ENCODE measurements at places on chromosomes 2 and 18.

- no peak for DNase-seq
These were observed 175.6 kb downstream of the FMNL2 start for GRCh38 chr2:152510621-152511020.

- DNase-seq, result no peak
These were observed 38.1 kb downstream of the TMEM37 start for GRCh38 chr2:119469661-119470297.

DNA sequence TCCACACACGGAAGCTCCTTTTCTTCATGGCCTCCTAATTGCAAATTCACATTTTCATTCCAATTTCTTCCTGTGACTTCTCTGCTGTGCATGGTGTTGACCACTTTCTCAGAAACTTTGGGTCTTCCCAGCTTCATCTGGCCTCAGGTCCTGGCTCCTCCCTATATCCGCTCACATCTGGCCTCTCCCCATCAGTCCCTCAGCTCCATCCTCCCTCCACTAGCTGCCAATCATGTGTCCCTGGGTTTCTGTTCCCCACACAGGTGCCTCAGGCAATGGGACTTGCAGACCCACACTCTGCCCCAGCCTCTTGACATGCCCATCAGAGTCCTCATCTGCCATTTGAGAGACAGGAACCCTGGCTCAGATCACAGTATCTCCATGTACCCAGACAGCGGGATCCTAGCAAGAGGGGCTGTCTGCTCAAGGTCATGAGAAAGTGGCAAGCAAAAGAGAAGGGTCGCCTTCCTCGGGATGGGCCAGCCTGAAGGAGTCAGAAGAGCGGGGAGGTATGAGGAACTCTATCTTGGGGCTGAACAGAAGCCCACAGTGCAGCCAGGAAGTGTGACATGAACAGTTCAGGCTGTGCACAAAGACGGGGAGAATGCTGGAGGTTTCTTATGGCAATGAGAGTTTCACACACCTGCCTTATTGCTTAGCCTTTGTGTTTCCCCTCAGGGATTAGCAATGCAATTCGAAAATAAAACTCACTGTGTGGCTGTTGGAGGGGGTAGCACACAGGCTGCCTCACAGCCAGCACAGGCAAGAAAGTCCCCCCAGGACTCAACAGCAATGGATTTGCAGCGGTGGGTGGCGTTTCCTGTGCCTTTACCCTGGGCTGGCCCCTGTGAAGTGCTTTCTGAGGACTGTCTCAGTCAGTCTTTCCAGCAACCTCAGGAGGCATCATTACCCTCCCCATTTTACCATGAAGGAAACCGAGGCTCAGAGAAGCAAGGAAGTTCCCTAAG is 69.5 kb downstream of the COPS8 start:
- no peak for DNase-seq

DNA sequence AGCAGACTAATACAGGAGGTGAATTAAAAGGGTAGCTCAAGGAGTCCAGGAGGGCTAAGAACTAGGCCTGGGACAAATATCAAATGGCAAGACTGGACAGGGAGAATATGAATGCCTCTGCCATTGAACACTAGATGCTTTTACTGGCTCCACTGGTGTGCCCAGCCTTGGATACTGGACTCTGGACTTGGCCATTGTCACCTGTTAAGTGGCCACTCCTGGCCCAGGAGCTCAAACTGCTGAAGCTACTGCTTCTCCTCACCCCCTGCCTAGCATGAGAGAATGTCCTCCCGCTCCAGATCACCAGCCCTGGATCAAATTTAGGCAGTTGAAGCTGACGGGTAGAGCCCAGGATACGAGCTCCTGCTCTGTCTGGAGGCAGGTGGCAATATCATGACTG is 170.8 kb downstream of the DDX1 start:
- no peak for DNase-seq

GRCh38 chr2:132975193-132976105 is 305.4 kb upstream of the LYPD1 start:
- DNase-seq, result no peak

DNA sequence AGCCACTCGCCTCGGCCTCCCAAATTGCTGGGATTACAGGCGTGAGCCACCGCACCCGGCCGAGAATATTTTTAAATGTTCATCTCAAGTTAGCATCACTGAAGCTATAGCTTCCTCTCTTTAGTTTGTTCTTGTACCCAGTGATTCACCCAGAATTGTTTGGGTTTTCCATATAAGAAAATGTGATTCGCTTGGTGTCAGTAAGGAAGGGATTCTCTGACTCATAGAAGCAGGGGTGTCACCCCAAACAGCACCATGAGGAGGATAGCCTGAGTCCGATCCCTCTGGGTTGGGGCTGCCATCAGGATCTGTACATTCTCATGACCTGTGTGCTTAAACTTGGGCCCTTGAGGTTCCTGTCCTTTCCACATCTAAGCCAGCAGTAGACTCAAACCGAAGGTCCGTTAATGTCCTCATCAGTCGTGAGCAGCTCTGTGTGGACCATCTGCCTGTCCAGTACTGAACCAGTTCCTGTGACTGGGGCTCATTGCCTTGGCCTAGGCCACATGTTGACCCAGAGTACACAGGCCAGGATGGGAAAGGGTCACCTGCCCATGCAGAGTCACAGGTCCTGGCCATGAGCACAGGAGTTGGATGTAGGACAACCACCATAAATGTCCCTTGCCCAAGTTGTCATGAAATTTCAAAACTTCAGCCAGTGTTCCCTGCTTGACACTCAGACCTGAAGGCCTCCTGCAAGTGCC is 311.9 kb downstream of the GBX2 start:
- no peak for DNase-seq

- DNase-seq, result no peak
These were observed 253.8 kb downstream of the TNS1 start for GRCh38 chr2:217749008-217749407.

- DNase-seq, result peak; percentile 53
These were observed at the start of gene OSR1 for GRCh38 chr2:19358242-19359020. Gene OSR1, minus strand, starts transcription at chr2:19358623. Its CDS starts 4,818 bp downstream, at chr2:19353805.

DNA sequence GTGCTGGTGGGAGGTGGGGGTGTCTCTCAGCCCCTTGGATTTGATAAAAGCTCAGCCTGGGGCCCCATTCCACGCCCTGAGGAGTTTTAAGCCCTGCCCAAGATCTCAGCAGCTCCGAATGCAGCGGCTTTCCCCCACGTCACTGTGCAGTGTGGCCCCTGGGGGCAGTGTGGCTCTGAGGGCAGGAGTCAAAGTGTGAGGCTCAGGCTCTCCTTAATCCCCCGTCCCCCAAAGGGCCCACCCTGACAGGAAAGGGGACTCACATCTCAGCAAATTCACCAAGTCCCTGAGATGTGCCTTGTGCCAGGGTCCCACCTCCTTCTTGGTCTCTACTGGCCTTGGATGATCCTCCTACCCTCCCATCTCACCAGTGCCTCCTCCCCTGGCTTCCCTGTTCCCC is 25.2 kb downstream of the NPPC start:
- no peak for DNase-seq

DNA sequence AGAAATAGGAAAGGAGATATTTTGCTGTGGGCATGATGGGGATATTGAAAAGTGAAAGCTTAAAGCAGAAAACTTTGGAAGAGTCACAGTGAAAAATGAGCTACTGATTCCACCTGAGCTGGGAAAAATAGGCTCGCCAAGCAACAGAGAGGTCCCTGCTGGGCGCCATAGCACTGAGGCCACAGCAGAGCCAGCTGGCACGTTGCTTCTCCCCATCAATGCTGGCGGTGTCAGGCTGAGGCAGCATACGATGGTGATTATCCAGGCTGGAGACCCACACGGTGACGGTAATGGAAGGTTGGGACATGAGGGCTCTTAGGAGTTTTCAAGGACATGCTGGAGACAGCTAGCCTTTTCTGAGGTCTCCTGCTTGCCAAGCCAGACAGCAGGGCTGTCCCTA is 25.8 kb upstream of the DTNB start:
- DNase-seq, result no peak

DNA sequence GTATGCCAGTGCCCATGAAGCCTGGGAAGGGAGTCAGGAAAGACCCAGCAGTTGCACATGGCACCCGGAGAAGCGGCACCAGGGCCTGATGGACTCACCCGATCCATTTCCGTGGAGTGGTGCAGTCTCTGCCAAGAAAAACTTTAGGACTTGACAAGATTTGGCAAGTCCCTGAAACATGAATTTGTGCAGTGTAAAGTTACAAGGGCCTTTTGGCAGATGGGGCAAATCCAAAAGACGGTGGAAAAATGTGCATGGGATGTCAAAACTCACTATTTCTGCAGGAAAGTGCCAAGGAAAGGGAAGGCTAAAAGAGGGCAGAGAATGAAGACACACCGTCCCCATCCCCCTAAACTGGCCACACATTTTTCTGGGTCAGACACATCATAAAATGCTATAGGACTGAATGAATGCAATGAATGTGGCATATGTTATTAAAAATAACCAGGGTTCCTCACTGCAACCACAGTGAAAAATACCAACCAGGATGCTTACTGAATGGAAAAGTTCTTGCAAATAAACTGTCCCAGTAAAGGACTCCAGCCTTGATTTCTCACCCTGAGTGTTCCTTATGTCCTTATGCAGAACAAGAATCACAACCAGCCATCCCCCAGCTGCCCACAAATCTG is 173.5 kb upstream of the SIX2 start:
- no peak for DNase-seq

GRCh38 chr2:204207866-204208265 is 271.3 kb downstream of the ICOS start:
- DNase-seq, result no peak

GRCh38 chr2:85393836-85394235 is 16.3 kb downstream of the CAPG start:
- DNase-seq, result no peak

- DNase-seq, result no peak
These were observed 546.7 kb downstream of the EPHA4 start for GRCh38 chr2:221025398-221025797.

DNA sequence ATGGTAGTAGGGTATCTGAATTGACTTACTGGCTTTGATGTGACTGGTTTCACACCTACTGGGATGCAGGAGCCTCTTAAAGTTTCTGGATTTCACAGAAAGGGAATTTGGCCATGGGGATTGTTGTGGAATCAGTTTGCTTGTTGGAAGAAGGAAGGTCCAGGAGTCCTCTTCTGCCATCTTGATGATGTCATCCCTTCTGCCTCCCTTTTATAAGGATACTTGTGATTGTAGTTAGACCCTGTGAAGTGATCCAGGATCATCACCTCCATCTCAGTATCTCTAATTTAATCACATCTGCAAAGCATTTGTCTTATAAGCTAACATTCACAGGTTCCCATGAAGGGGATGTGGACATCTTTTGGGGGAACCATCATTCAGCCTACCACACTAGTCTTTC is 79.5 kb downstream of the CCDC138 start:
- DNase-seq, result no peak

DNA sequence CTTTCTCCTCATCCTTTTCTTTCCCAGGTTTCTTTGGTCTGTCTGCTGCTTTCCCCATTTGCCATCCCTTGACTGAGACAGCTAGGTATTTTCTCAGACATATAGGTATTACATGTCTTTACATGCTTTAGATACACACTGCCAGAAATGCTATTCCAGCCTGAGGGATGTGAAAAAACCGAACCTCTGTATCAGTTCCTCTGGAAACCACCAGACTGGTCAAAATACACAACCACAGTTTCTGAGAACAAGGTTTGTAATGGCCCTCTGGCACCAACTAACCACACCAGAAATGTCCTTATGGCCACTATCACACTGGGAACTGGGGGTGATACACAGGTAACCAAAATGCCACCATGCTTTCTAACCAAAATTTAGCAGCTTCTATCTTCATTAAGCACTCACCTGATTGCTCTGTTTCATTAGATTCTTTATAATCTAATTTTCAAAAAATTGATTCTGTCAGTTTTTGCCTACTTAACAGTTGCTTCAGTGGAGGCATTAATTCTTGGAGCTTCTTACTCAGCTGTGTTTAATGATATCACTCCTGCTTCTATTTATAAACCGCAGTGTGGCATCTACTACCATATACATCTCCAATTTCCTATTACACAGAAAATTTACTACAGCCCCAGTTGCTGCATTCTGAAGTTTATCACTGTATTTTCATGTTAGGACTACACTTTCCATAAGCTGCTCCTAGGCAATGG is 243.5 kb downstream of the WDPCP start:
- no peak for DNase-seq

GRCh38 chr2:227862741-227863588 is 8.5 kb upstream of the DAW1 start:
- no peak for DNase-seq

- no peak for DNase-seq
These were observed 38.4 kb upstream of the APCDD1 start for GRCh38 chr18:10416065-10416464.

DNA sequence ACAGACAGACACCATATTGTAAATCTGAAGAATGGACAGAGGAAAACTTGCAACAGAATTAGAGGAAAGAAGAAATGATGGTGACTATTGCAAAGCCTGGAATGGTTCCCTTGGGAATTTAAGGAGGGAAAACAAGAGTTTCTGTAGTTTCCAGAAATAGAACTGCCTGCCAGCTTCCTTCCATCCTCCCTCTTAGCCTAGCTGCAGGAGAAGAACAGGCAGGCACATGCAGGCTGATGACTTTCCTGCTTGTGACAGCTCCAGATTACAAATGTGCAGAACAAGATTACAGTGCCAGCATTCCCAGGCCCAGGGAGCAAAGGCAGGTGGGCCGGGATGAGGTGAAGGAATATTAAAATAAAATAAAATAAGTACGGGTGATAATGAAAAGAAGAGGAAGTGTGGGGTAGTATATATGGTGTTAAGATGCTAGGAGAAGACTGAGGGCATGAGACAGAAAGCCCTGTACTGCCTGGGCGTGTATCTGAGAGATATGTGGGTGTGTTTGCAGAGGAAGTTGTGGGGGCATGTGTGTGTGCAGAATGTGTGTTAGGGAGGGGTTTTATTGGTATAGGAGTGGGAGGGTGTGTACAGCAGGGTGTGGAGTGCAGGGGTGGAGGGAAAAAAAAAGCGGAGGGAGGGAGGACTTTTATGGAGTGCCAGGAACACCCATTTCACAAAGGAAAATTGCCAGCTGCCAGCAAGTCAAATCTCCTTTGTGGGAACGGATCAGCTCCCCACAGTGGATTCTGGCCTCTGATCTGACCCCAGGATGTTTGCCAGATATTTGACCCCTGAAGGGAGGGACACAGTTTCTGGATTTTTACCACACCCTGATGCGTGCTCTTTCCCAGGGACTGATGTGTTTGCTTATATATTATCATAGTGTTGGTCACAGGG is 43.9 kb upstream of the NEMP2 start:
- no peak for DNase-seq

- DNase-seq, result no peak
These were observed 112.4 kb downstream of the SPP2 start for GRCh38 chr2:234162861-234163260.

- no peak for DNase-seq
These were observed 4.0 kb downstream of the LPIN1 start for GRCh38 chr2:11750422-11750821.

DNA sequence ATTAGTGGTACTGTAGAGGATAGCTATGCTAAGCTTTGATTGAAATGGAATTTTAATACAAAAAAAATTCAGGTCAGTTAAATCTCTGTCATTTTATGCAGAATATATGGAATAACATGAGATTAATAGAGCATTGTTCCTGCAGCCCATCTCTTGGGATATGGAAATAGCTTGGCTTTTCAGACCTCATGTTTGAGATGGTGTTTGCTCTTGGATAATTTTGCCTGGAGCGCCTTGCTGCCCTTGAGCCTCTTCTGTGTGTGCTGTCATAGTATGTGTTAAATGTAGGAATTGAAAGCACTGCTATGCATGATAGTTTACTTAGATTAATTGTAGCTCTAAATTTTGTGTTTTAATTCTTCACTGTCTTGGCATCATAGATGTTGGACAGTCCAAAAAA is 27.7 kb downstream of the GALNT1 start:
- DNase-seq, result no peak

- DNase-seq, result no peak
These were observed 334.7 kb upstream of the CHAC2 start for GRCh38 chr2:53432936-53433335.

Data from fibroblast of skin of left biceps (primary cell).